ENCODE measurements at places on chromosomes 1 and 21. TPM values are rescaled to one million over a fixed set of nuclear protein-coding genes. Genes with fewer than 3 reads are reported as not detected.

Gene GJA9
- total RNA-seq = not detected

Gene AXDND1
- total RNA-seq = not detected

Gene CYP4Z1
- total RNA-seq = not detected

Gene SEMA6C
- 17.6 TPM for total RNA-seq

Gene UBE2U
- total RNA-seq = not detected

Gene KRTAP10-8
- not detected for total RNA-seq

Gene PANK4
- total RNA-seq = 30.3 TPM

Gene FAM229A
- 2.0 TPM for total RNA-seq

All from vein endothelial cell (primary cell).